Cerebellar nuclear complex (tissue), 1 donor: ENCODE measurements at places on chromosomes 1 and 21.

GRCh38 chr1:199163670-199164069 is 524.8 kb downstream of the PTPRC start:
- no peak for DNase-seq

GRCh38 chr21:27246741-27247140 is 279.9 kb upstream of the ADAMTS5 start:
- no peak for DNase-seq

DNA sequence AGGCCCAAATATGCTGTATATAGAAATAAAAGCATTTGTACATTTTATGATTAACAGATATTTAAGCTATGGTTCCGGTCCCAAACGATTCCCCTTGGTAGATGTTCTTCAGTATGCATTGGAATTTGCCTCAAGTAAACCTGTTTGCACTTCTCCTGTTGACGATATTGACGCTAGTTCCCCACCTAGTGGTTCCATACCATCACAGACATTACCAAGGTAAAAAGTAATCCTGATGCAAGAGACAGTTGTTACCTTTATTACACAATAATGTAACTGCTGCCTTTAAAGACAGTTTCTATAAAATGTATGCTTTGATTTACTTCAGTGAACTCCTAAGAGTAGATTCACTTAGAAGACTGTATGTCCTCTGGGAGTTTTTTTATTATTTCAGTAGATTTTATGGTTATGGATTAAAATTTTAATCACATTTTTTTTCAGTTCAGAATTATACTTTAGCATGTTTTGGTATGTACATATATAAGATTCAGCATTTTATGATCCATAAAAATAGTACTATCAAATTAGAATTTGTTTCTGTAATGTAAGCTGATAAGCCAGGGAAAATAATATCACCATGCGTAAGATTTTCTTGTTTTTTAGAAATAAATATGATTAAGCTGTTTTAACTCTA is 96.5 kb downstream of the USP25 start:
- DNase-seq, result peak; percentile 13

DNA sequence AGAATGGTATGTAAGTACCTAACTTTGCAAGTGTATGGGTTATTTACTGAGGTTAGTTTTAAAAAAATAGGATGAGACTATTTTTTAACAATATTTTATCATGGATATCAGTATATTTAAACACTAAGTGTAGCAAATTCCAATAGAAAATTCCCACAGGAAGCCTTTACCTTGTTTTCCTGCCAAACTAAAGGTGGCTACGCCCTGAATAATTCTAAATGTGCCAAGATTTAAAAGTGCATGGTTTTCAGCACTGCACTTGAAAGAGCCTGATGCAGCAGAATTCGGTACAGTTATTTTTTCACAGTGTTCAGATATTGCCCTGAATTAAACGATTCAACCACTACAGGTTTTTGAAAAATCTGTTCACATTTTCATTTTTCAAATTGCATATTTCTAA is 1622.8 kb upstream of the B3GALT2 start:
- no peak for DNase-seq

- no peak for DNase-seq
These were observed 105.4 kb downstream of the SLC45A1 start for GRCh38 chr1:8423269-8423691.

GRCh38 chr21:25626757-25627156 is 12.3 kb upstream of the JAM2 start:
- DNase-seq, result no peak

- DNase-seq, result no peak
These were observed 17.4 kb downstream of the MRPL39 start for GRCh38 chr21:25589887-25590286.
